ENCODE measurements at places on chromosomes 5 and 9.

DNA sequence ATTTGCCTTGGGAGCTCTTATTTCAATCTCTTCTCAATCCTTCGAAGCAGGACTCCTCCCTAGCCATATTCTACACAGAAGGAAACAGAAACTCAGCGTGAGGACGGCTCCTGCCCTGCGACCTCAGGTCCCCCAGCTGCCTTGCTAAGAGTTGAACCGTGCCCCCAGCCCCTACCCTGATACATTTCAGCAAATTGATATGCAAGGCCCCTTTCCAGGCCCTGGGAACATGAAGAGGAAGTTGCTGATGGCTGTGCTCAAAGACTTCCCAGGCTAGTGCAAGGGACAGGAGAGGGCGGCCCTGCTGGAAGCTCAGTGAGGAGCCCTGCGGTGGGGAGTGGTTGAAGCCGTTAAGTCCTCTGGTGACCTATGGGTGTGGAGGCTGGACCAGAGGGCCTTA lies 41.5 kb downstream of the BOD1 start:
- DNase-seq, result no peak

- DNase-seq, result no peak
Measured at GRCh38 chr5:67960939-67961338, 254.6 kb upstream of the PIK3R1 start.

GRCh38 chr9:110465190-110465589 lies 114.4 kb downstream of the SVEP1 start:
- no peak for DNase-seq

DNA sequence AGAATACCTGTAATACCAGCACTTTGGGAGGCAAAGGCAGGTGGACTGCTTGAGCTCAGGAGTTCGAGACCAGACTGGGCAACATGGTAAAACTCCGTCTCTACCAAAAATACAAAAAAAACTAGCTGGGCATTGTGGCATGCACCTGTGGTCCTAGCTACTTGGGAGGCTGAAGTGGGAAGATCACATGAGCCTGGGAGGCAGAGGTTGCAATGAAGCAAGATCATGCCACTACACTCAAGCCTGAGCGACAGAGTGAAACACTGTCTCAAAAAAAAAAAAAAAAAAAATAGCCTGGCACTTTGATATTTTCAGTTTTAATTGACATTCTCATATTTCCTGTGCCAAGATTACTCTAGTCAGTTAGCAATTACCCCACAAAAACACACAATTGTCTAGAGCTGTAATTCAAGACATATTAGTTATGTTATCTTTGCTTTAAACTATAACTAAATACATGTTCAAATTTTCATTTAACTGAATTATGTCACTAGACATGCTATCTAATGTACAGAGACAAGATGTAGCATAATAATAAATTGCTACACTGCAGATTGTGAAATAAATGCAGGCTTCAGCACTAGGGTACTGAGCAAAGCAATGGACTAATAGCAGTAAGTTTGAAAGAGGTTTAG lies 378.2 kb upstream of the GRAMD2B start:
- DNase-seq, result no peak

GRCh38 chr5:6861036-6861435 lies 147.8 kb downstream of the TENT4A start:
- DNase-seq, result no peak

DNA sequence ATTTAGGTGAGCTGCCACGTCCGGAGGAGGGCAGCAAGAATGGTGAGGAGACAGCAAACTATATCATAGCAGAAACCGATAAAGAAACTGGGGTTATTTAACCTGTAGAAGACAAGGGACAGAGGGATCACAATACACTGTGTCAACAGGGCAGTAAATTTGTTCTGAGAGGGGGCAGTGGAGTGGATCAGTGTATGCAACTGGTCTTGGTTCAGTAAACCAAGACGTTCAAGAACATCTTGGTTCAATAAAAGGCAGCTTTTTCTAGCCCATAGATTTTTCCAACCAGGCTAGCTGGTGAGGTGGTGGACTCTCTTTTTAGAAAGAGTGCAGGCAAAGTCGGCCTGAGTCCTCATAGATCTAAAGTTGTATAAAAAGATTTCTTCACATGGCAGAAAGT lies 55.3 kb downstream of the PLAC8L1 start:
- no peak for DNase-seq

GRCh38 chr5:158820891-158821290 lies 278.8 kb downstream of the EBF1 start:
- no peak for DNase-seq

GRCh38 chr5:1465966-1466471 lies 20.8 kb upstream of the SLC6A3 start:
- DNase-seq, result no peak

- no peak for DNase-seq
Measured at GRCh38 chr5:83294246-83294645, 177.3 kb upstream of the VCAN start.

DNA sequence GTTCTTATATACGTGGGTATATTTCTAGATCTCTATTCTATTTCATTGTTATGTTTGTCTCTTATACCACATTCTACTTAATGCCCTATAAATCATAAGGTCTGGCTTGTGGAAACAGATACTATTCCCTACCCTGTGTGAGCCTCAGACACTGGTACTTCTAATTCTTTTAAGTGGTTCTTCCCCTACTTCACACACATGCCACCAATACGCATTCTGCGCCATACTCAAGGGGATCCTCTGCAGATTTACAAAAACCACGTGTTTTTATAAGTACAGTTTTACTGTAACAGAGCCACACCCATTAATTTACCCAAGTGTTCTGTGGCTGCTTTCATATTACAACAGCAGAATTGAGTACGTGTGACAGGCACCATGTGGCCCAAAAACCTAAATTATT lies 195.6 kb downstream of the SAXO1 start:
- DNase-seq, result no peak

DNA sequence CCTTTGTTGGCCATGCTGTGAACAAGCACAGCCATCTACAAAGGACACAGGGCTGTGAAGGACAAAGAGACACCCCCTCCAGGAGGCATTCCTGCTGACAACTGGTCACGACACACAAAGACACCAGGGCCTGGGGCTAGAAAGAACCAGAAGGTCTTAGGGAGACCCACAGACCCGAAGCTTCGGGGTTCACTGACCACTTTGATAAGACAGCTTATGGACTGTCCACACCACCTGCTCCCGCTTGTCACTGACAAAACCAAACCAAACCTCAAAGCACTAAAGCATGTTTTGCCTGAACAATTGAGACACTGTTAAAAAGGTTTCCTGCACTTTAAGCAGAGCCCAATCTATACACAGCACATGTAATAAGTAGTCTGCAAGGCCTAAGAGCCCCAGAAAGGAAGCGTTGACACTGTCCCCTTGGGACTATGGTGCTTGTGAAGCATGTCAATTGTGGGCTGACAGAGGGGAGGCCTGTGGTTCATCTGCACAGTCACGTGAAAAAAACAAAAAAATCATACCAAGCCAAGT lies 185.0 kb downstream of the GAPVD1 start:
- DNase-seq, result no peak

- DNase-seq, result no peak
Measured at GRCh38 chr9:97039514-97039860, 545 bp upstream of the CTSV start.

- no peak for DNase-seq
Measured at GRCh38 chr5:14109041-14109747, 33.9 kb upstream of the TRIO start.

GRCh38 chr5:1152156-1152555 lies 40.3 kb upstream of the SLC12A7 start:
- no peak for DNase-seq

GRCh38 chr9:72440992-72441847 lies 76.2 kb upstream of the ZFAND5 start:
- DNase-seq, result no peak

DNA sequence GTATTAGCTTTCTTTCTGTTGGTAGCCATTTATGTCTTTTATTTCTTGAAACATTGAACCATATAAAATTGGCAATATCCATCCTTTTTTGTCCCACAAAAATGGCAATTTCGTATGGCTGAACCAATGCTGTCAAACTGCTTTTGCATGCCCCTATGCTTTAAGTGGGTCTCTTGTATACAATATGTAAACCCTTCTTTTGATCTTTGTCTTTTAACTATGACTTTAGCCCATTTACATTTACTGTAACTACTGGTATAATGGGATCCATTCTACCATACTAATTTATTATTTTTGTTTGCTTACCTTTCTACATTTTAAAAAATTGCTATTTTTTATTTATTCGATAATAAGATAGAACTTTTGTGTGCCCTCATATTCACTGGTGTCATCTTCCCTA lies 93.4 kb downstream of the TENT4A start:
- DNase-seq, result no peak

DNA sequence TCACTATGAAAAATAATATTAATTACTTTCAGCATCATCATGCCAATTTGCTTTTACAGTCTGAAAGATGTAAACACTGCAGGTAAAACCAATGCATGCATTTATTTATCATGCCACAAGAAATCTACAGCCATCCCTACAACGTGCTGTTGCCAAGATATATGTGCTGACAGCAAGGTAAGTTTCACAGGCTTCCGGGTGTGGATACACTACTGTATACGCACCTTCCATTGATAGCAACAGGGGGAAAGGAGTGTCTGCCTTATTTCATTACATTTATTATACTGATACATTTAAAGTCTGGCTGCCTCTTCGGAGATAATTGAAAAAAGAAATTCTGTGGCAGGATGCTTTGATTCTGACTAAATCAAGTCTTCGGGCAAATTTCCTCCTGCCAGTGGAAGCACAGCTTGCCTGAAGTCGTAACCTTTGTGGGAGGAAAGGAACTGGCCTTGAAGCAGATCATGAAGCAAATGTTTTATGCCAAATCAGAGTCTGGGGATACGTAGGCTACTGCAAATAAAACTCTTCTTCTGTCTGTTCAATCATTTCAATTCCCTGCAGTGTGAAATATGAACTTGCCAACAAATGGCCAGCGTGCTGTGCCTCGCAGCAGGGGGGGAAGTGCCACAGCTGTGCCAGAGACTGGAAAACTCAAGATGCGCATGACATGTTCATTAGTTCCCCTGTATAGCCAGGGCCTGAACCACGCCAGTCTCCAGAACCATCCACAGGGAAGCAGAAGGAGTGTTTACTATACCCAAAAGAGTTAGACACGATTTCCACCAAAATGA lies 268.1 kb downstream of the EFNA5 start:
- no peak for DNase-seq

DNA sequence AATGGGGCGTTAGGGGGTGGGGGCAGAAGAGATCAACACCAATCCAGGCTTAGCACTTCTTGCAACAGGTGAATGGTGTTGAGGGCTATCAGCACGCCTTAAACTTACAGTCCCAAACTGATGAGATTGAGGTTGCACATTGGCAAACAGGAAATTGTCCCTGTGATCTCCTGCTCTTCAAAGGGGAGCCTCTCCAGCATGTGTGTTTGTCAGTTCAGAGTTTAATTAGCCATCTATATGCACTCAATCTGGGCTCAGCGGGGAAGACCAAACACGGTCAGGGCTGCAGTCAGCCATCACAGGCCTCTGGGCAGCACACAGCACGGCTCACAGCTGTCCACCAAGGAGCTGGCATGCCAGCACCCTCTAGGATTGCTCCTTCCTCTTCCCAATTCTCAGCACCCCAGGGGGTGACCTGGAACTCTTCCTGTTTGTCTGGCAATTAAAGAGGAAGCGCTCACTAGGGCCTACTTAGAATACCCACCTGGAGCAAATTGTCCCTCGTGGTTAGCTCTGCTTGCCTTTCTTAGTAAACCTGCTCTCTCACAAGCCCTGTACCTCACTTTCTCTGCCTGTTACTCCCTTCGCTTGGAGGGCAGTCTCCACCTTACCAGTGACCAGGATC lies 217.4 kb downstream of the SLIT3 start:
- no peak for DNase-seq

GRCh38 chr5:116517488-116517887 lies 57.1 kb downstream of the SEMA6A start:
- DNase-seq, result no peak

- no peak for DNase-seq
Measured at GRCh38 chr9:27838876-27839275, 265.6 kb upstream of the C9orf72 start.

- no peak for DNase-seq
Measured at GRCh38 chr9:91101611-91102168, 260.0 kb downstream of the AUH start.

DNA sequence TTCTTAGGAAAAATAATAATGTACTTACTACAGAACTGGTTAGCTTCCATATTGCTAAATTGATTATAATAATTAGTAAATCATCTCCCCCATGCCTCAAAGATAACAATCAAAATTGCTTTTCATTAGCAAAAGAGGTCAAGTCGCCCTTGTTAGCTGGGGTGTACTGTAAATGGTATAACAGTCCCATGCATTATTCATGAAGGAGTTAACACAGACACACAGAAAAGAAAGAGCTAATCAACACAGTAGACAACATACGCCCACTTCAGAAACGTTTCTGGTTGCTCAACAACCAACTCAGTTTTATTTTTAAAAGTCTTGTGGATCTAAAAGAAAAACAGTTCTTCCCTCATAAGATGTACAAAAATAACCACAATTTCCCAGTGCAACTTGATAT lies 100.2 kb downstream of the MPDZ start:
- DNase-seq, result no peak

- DNase-seq, result no peak
Measured at GRCh38 chr5:14617441-14617840, 35.8 kb downstream of the OTULINL start.

DNA sequence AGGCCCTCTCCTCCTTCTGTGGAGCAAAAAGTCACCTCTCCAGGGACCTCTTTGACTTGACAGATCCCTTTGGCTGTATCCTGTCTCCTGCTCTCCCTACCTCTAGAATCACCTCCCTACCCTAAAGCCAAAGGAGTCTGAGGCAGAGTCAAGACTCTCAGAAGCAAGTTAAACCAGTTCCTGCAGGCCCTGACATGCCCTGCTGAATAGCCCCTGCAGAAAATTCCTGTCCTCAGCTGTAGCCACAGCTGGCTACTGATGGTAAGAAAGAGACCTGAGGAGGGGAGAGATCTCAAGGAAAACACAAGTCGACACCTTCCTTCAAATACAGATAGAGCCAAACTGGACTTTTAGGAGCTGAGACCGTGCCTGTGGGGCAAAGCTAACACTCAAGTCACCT lies 23.7 kb upstream of the UBAP2 start:
- no peak for DNase-seq

DNA sequence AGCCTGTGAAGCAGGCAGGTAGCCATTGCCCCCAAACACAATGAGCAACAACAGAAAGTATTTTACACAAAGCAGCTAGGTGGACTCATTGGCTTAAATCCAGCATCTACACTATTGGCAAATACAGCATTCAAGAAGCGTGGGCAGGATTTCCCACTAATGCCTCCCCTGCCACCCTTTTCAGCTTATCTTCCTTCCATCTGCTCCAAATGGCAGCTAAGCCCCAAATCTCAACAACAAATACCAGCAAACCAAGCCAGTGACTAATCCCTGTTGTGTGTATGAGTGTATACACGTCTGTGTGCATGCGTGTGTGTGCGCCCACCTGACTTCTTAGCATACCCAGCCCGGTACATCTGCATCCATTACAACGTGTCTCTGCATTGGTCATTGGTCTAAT lies 151.2 kb upstream of the WWC1 start:
- no peak for DNase-seq

GRCh38 chr9:117528225-117528624 lies 113.4 kb upstream of the ASTN2 start:
- no peak for DNase-seq

All from hippocampal formation (tissue), 2 donors.